ENCODE measurements at places on chromosomes 6 and 20.
A peak's percentile ranks its signal among the peaks of the same experiment; 100 is the strongest.

DNA sequence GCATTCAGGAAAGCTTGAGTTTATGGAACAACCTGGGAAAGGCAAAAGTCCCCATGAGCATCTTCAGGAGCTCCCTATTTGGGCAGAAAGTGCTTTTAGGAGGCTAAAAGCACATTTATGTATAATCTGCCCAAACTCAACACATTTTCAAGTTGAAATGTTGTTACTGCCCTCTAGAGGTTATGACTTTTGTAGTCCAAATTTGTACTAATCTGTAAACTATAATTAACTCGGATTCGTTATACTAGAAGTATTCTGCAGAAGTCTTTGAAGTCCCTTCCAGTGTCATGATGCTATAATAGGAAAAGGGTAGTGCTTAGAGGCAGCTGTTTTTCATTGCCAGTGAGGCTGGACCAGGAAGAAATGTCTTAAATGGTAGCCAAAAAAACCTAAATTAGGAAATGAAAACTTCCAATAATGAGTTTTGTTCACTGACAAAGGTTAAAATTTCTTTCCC lies 44.8 kb upstream of the EMILIN3 start:
- DNase-seq: peak; percentile 9

GRCh38 chr6:138736640-138737039 lies 36.9 kb upstream of the CCDC28A start:
- no peak for DNase-seq

DNA sequence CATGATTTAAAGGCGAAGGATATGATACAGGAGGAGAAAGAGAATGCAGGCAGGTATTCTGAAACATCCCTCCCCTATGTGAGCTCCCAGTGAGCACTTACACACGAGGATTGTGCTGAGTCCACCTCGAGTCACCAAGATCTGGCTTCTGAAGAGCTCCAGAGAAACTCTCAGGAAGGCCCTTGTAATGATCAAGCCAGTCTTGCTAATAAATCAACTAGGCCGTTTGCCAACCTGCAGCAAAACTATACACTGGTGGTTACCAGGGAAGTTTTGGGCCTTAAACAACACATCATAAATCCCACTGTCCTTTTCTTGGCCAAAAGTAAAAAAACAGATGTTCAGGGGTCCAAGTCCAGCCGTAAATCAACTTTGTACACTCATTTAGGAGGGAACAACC lies 79.2 kb downstream of the STXBP5 start:
- DNase-seq: no peak

DNA sequence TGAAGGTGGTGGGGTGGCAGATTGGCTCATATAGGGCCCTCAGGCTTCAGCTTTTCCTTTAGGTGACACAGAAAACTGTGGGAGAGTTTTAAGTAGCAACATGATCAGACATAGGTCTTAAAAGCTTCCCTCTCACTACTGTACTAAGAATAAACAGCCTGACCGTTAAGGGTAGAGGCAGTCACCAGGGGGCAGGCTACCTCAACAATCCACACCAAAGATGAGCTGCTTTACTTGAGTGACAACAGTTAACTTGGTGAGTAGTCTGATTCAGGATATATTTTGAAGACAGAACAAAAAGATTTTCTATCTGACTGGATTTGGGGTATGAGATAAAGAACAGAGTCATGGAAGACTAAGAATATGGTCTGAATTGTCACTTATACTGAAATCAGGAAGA lies 193.1 kb upstream of the SHLD1 start:
- peak; percentile 56 for DNase-seq

- no peak for DNase-seq
These were observed 44.4 kb downstream of the TRAM2 start for GRCh38 chr6:52532457-52532856.

GRCh38 chr6:75934643-75935472 lies 137.6 kb downstream of the IMPG1 start:
- DNase-seq: peak; percentile 81

DNA sequence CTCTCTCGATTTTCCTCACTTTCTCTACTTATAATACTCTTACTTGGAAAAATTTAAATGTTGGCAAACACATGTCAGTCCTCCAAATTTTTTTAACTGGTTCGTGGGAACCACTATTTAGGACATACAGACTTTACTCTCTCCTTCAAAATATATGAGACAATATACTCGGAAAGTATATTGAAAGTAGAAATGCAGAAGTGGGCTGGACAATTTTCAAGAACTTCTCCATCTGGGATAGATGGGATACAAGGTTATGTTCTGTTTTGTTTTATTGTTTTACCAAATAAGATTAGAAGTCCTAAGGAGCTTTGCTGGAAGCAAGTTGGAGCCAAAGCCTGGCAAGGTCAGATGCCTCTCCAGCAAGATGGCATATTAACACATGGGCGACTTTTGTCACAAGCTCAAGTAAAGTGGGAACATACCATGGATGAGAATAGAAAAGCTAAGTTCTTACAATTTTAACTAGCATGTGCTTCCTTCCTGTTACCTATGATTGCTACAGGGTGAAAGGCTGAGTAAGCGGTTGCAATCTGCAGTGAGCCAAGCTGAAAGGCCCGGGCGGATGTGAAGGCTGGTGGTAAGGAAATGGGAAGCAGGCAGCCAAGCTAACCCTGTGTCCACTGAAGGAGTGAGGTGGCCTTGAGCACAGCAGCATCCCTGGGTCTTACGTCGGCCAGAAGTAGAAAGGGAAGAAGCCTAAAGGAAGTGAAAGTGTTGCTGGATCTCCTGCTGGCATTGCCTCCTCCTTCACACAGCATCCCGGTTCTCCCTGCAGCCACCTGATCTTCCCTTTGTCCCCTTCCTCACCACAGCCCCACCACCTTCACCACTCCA lies 7.1 kb downstream of the MAP3K5 start:
- peak; percentile 51 for DNase-seq

DNA sequence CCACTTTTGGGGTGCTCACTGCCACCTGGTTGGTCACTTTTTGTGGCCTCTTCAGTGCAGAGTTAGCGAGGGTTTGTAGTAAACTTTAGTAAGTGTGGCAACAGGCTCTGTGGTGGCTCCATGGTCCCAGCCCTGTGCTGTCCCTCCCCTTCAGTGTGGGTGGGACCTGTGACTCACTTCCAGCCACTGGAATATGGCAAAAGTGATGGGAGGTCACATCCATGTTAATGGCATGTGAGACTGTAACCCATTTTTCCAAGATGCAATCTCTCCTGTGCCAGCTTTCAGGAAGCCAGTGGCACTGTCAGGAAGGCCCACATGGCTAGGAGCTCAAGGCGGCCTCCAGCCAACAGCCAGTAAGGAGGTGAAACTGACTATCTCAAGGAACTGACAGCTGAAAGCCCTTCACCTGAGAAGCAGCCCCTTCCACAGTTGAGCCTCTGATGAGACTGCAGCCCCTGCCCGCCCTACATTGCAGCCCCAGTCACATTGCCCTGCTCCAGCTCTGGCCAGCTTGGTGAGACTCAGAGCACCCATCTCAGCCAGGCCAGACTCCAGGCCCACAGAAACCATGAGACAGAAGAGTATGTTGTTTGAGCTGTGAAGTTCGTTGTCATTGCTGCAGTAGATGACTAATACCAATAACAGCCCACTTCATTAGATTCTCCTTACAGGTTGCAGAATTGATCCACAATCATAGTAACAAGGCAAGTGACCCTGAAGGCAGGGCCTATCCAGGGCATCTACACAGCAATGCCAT lies 13.1 kb upstream of the CST7 start:
- no peak for DNase-seq

DNA sequence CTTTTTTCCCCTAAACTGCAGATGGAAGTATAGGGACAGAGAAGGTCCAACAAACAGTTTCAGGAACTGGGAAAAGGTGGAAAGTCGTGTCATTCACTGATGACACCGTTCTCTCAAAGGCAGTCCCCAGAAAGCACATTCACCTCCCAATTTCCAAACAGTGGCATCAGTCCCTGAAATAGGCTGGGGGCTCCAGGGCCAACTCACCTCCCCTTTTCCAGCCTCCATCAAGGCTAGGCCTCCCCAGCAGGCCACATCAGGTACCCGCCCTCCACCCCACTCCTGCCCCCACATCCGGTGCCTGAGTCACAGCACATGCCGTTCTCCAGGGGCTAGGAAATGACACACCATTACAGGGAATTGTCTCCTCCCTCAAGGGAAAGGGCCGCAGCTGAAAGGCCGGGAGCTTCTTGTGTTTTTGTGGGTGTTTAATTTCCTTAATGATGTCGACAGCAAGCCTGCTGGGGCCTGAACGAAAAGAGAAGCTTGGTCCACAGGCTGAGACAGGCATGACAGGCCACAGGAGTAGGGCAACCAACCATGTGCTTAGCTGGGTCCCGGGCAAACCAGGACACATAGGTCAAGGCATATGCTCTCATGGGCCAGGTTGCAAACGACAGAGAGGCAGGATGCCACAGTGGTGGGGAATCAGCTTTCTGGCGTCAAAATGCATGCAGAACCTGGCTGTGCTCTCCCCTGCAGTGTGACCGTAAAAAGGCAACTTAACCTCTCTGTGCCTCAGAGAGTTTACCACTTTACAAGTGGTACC lies 39.2 kb downstream of the ZMYND8 start:
- DNase-seq: peak; percentile 100

DNA sequence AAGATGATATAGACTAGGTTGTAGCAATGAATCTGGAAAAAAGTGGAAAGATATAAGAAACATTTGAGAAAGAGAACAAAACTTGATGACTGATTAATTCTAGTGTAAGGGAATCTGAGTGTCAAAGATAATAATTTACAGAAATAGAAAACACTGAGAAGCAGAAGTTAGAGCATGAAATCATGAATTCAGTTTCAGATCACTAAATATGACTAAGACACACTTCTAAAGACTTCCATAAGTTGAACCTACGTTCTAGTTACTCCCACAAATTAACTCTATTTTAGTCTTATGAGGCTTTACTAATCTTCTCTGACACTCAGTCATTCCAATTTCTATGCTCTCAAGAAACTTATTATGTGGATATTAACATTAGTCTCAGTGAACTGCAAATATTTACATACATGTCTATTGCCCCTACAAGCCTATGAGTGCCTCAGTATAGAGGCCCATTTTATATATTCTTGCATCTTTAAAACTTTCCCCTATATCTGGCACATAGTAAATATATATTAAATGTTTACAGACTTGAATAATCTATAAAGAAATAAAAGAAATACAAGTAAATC lies 30.4 kb downstream of the IBTK start:
- no peak for DNase-seq

DNA sequence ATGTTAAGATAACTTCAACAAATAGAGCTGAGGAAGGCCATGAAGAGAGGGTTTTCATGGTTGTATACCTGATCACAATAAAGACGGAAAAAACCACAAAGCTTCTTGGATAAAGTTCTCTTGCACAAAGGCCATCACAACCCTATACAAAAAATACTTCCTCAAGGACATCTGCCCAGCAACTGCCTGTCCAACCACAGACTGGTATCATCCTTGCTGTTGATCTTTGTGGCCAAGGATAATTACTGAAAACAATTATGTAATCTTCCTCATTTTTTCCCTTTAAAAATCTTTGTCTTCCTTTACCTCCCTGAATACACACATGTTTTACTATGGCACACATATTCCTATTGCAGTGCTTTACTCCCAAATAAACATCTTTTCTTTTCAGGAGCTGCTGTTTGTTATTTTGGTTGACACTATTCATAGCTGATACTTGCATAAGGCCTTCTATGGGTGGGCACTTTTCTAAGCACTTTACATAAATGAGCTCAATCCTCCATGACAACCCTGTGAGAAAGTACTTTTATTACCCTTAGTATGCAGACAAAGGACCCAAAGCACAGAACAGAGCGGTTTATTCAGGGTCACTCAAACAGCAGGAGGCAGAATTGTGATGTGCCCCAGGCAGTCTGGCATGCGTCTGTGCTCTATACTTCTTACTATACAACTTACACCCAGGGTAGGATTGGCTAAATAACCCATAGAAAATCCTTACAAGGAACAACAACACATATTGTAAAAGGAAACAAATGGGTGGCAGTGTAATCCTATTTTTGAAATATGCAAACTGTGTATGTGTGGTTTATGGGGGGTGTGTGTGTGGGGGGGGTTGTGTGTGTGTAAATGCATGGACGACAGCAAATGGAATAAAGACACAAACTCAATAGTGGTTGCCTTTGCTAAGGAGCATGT lies 35.1 kb downstream of the SNRNP48 start:
- no peak for DNase-seq

- DNase-seq: no peak
These were observed 292.9 kb upstream of the ZFP64 start for GRCh38 chr20:52484438-52484837.

GRCh38 chr6:31558631-31559500 lies 11.5 kb downstream of the NFKBIL1 start:
- DNase-seq: peak; percentile 52

GRCh38 chr6:105850261-105851112 lies 235.6 kb upstream of the PRDM1 start:
- DNase-seq: no peak

GRCh38 chr20:32674362-32674789 lies 635 bp upstream of the C20orf203 start:
- peak; percentile 72 for DNase-seq

GRCh38 chr6:25136854-25137253 lies 142.3 kb upstream of the CARMIL1 start:
- peak; percentile 9 for DNase-seq

- no peak for DNase-seq
These were observed 10.1 kb upstream of the GMEB2 start for GRCh38 chr20:63636752-63637628.

GRCh38 chr6:156809034-156809433 lies 31.9 kb downstream of the ARID1B start:
- DNase-seq: no peak

DNA sequence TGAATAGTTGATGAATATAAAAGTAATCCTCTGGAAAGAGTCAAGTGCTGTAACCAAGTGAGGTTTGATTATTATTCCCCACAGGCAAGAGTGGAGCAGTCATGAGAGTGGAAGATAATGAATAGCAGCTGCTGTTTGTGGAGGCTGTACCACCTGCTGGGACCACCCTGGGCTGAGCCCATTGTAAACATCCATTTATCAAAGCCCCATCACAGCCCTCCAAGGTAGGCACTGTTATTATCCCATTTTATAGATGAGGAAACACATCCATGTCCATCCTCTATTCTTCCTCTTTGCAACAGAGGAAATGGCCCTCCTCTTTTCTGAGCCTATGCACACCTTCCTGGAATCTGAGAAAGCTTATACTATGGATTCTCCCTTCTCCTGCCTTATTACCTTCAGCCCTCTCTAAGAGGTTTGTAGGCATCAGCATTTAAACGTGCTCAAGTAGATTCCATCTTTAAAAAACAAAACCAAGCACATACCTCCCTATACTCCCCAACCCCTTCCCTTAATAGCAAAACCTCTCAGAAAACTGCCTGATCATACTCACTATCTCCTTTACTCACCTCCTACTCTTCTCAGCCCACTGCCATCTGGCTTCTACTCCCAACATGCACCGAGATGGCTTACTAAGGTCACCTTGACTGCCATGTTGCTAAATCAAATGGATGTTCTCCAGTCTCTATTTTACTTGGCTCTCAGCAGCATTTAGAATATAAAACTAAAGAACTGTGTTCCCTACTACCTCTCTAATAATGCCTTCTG lies 37.1 kb downstream of the CDH22 start:
- DNase-seq: no peak

DNA sequence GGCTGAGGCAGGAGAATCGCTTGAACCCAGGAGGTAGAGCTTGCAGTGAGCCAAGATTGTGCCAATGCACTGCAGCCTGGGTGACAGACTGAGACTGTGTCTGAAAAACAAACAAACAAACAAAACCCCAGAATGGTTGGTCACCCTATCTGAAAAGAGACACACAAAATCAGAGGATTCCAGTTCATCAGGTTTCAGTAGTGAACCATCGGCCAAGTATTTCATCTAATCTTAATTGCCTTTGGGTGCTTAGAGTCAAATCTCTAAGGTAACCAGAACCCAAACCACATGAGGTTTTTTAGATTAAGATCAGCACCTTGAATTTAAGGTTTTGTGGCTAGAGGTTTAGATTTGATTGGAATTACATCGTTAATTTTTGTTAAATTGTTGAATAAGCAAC lies 8.3 kb upstream of the ZBTB2 start:
- no peak for DNase-seq

- DNase-seq: no peak
These were observed 122.8 kb downstream of the INSM1 start for GRCh38 chr20:20490673-20491072.
